HFFc6 (cell line): ENCODE measurements at places on chromosomes 3 and 15.

- no peak for DNase-seq
Observed at GRCh38 chr3:171758109-171758508, 52.2 kb downstream of the PLD1 start.

DNA sequence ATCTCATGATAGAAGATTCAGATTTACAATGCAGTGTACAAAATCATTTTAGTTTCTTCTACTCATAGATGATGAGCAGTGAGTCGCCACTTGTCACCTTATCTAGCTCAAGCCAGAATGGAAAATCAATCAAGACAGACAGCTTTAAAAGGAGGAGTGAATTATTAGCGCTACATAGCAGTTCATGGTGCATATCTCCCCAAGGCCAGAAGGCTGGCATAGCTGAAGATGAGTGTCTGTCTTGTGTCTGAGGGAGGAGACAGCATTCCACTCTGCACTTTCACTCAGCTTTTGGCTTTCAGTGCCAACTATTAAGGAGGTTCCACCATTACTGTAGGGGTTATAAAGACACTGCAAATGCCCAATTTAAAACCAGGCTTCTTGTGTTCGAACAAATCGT, 804.1 kb upstream of the LMCD1 start:
- no peak for DNase-seq

DNA sequence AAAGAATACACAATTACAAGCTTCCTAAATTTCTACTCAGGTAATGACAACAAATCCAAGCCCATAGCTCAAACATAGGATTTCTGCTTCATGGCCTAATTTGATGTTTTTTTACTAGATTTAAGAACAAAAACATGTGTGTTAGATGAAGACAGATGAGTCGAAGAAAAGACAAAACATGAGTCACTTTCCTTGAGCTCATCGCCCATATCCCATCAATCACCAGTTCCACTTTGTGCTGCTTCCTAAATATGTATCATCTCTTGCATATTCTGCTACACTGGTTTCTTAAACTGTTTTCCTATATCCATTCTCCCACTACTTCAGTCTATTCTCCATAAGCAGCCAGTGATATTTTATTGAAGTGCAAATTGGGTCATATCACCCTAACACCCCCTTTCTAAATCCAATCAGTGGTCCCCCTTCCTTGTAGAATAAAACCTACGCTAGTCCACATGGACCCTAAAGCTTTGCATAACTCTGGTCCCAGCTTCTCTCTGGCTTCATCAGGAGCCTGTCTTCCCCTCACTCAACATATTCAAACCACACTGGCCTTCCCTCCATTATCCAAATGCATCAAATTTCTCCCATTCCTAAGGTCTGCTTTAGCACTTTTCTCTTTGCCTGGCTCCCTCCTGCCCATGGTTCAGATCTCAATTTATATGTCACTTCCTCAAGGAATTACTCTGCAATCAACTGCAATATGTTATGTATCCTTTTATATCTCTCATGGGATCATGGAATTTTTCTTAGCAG, 1033.9 kb downstream of the FHIT start:
- no peak for DNase-seq

GRCh38 chr3:58628823-58629562, 37.6 kb downstream of the FAM3D start:
- DNase-seq, result peak; percentile 94

GRCh38 chr3:31187380-31187779, 292.9 kb upstream of the GADL1 start:
- DNase-seq, result no peak
